Sigmoid colon (tissue), 7 donors: ENCODE measurements at places on chromosomes 7 and 10. TPM values are rescaled to one million over a fixed set of nuclear protein-coding genes. Genes with fewer than 3 reads are reported as not detected.

GRCh38 chr7:149321978-149322541 is 60.1 kb downstream of the ZNF783 start:
- DNase-seq, result no peak

CYP3A7 gene
- 0.33 TPM for total RNA-seq

GRCh38 chr7:41709621-41710020 is 6.7 kb upstream of the INHBA start:
- no peak for DNase-seq

CFAP70 gene
- 0.66 TPM for total RNA-seq

PYROXD2 gene
- total RNA-seq, result 4.4 TPM

GRCh38 chr7:43130347-43130746 is 17.9 kb downstream of the HECW1 start:
- DNase-seq, result no peak
